SIG-M5 (cell line): ENCODE measurements at places on chromosomes 7 and 10.
A peak's percentile ranks its signal among the peaks of the same experiment; 100 is the strongest.

- DNase-seq = no peak
These were observed 24.7 kb downstream of the NOD1 start for GRCh38 chr7:30453921-30454320.

- DNase-seq = no peak
These were observed 931 bp downstream of the PAPSS2 start for GRCh38 chr10:87660484-87661133.

GRCh38 chr10:74231375-74231774 is 80.4 kb downstream of the ADK start:
- no peak for DNase-seq

DNA sequence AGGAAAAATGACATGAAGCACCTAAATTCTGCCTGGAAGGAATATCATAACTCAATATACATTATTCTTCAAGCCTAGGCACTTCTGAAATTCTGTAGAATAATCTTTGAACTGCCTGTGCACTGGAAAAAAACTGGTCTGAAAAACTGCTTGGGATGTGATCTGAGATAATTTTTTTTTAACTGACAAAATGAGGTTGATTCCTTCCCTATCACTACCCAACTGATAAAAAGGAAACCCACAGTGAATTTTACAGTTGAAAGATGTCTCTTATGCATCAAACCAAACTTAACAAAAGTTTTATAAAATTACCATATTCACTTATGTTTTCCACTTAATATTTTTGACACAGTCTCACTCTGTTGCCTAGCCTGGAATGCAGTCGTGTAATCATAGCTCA is 67.2 kb upstream of the FAM133B start:
- DNase-seq = no peak

DNA sequence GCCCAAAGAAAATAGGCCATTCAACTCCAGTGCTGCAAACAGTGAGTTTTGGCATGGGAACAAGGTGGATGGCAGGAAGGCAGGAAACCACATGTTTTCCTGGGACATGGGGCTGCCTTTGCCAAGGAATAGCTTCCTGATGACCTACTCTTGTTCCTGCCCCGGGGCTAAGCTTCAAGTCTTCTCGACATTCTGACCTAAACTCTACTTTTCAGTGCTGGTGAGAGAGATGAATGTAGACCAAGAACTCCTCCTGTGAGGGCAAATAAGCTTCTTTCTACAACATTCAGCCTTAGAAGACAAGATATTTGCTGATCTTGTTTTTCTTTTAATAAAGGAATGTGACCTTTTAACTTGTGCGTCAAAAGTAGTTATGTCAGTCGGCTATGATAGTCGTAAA is 199.0 kb downstream of the GPR37 start:
- DNase-seq = no peak

DNA sequence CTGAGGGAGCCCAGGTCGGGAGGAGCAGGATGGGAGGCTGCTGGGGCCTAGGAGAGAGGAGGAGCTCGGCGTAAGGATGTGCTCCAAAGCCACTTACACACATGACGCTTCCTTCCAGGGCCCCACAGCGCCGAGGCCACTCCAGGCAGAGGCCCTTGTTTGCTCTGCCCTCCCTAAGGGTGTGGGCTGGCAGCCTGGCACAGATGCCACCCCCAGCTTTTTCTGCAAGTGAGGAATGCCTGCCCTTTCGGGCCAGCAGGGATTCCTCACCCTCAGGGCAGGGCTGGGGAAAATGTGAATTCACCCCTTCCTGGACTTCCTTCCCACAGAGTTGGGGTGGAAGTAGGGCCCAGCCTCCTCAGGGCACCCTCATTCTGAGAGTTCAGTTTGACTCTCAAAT is 5.6 kb upstream of the AQP1 start:
- DNase-seq = no peak

GRCh38 chr7:123314886-123315285 is 115.1 kb upstream of the SLC13A1 start:
- no peak for DNase-seq

DNA sequence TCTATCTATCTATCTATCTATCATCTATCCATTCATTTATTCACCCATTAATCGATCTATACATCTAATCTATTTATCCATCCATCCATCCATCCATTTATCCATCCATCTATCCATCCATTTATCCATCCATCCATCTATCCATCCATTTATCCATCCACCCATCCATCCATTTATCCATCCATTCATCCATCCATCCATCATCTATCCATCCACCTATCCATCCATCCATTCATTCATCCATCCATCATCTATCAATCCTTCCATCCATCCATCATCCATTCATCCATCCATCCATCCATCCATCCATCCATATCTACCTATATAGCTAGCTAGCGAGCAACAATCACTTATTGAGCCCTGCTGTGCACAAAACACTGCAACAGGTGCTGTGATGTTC is 953.1 kb upstream of the ZNF722 start:
- DNase-seq = no peak

GRCh38 chr7:137399827-137400823 is 56.6 kb upstream of the PTN start:
- DNase-seq = no peak

DNA sequence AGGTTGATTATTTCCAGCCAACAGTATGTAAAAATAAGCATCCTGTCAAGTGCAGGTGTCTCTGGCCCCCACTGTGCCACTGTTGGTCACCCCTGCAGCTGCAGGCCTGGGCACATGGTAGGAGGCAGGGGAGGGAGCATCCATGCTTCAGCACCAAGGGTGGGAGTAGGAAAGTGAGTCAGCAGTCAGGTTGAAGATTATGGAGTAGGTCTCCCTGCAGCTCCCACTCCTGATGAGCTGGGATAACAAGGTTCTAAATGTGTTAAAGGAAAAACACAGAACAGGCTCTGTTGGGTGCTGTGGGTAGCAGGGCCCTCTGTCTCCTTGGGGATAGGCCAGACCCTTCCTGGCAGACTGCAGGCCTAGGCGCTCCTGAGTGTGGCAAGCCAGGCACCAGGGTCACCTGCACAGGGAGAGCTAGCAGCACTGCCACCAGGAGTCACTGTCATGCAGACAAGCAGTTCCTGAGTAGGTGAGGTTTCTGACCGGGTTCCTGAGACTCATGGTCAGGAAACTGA is 59.3 kb downstream of the NUDCD3 start:
- no peak for DNase-seq

GRCh38 chr10:26481914-26482550 is 43.9 kb downstream of the APBB1IP start:
- DNase-seq = peak; percentile 49

DNA sequence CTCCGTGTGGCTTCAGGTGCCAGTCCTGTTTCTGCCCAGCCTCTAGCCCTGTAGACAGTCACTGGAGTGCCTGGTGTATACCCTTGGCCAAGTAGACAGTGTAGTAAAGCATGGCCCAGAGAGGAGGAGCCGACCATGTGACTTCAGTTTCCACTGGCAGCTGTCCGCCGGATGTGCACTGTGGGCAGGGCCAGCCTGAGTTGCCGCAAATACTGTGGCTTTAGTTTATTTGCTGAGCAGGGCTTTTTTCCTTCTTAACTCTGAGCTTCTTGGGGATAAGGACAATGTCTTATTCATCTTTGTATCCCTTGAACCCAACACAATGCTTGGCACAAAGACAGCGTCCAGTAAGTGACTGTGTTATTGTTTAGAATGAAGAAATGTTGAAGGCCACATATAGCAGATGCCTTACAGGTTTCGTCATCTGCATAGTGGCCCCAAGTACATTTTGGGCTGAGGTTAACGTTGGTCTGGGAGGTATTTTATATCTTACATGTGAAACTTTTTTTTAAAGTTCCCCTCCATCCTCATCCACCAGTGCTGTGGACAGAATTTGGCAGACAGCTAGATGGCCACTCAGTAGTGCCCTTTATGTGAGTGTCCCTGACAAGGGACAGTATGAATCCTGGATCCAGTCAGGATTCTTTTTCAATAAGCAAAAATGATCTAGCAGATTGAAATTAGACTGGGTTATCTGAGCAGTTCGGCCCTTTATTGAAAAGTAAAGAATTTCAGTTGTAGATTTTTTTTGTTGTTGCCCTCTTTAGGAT is 40.6 kb downstream of the CYP17A1 start:
- DNase-seq = no peak

DNA sequence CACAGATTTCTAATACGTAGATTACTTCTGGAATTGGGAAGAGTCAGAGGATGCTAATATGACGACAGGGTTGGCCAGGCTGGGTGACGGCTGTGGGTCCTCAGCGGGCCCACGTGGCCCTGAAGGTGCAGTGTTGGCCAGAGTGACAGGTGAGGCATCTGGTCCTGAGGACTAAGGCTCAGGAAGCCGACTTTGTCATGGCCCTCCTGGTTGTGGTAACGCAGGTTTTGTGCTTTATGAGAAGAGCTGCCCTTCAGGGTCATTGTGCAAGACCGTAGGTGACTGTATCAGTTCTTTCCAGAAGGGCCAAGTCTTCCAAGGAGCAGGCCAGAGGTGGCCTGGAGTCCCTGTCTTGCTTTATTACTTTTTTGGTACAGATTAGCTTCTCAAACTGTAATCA is 2.5 kb downstream of the EIF3B start:
- no peak for DNase-seq

GRCh38 chr10:34628174-34628796 is 186.8 kb downstream of the PARD3 start:
- no peak for DNase-seq

DNA sequence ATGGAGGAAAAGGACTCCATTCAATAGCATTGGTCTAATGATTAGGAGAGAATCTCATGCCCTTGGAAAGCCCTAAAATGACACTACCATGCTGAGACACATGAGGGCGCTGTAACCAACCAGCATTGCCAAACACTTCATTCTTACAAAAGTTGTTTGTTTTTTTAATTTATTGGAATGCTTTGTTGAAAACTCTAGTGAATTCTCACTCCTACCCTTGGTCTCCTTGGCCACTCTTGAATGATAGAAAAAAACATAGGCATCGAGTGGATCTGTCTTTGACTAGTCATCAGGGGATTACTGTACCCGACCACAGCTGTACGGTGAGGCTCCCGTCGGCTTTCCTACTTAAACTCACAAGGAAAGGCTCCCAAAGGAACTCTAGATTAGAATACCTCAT is 29.3 kb upstream of the ADD3 start:
- no peak for DNase-seq

- no peak for DNase-seq
These were observed 3.9 kb upstream of the FAS start for GRCh38 chr10:88986549-88987242.

DNA sequence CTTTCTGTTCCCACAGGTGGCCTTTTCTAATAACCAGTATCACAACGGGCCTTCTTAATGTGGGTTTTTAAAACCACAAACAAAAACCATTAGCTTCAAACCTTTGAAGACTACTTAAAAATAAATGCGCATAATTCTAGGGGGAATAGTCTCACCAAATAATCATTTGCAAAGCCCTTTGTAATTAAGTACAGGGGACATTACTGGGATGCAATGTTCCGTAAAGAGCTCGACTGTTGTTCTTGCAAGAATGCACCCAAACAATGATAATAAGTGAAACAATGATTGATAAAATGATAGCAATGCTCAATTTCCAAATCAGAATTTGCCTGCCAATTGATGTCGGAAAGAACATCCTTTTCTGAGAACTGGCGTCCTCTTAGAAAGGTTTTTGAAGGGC is 589.1 kb upstream of the ADARB2 start:
- no peak for DNase-seq

DNA sequence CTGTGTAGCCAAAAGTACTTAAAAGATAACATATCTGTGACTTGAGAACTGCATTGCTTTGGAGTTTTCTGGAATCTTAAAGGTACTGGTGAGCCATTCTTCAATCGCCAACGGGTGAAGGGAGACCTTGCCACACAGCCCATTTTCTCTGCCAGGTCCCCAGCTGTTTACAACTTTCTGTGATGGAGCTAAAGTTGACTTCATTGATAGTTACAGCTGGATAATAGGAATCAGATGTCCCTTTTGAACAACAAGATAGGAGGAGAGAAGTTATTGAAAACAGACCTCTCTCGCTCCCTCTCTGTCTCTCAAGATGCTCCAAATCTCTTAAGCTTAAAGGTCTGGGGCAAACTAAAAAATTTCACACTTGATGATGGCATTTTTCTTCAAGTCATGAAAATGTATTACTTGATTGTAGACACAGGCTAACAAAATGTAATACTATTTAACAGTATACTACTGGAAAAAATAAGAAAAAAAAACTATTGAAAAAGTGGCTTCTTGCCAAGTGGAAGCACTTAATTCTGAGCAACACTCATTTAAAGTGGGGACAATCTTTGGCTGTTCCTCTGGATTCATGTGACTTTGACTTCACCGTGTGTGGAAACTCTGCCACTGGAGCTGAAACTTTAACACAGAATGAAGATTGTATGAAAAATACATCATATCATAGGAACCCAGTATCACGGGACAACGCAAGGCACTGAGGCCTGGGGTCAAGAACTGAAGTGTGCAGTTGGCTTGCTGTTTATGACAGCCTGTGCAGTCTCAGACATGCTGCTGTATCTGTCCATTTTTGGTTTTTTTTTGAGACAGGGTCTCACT is 78.4 kb upstream of the AFAP1L2 start:
- DNase-seq = no peak

GRCh38 chr7:148772297-148773089 is 73.8 kb downstream of the CUL1 start:
- no peak for DNase-seq

DNA sequence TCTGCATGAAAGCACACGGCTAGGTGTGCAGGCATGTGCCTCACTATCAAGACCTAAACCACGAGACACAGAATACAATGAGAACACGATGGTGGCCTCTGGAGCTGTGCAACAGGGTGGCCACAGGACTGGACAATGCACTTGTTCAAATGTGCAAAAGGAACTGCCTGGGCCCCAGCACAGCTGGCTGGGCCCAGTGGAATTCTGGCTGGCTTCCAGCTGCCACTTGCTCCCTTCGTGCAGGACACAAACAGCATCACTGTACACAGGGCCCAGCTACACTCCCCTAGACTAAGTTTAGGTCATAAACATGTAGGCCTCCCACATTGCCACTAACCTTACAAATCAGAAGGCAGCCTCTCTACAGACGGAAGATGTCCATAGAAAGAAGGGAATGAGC is 23.4 kb downstream of the DOCK4 start:
- DNase-seq = no peak

GRCh38 chr10:64760371-64760770 is 1239.2 kb downstream of the REEP3 start:
- no peak for DNase-seq

DNA sequence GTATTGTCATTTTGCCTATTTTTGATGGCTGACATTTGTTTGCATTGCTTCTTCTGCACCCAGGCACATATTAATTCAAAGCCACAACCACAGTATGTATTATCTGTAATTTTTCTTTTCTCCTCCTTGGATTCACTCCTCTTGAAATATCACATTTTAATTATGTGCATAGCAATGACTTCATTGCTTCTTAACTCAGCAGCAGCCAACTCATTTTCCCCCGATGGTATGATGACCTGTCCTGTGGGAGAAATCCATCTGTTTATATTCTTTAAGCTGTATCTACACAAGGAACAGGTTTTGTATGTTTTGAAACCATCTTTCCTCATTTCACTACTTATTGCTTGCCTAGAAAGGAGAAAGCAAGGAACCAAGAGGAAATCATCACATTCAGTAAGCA is 588.8 kb downstream of the INHBA start:
- DNase-seq = no peak

GRCh38 chr7:52302765-52303520 is 732.5 kb upstream of the POM121L12 start:
- no peak for DNase-seq
